ENCODE measurements at places on chromosomes 4 and X.
A peak's percentile ranks its signal among the peaks of the same experiment; 100 is the strongest.

GRCh38 chrX:116462822-116463221 lies at the start of gene CT83:
TSS of gene CT83 (minus strand) at chrX:116462976. CDS start at chrX:116462856, 120 bp downstream.
- DNase-seq = no peak

DNA sequence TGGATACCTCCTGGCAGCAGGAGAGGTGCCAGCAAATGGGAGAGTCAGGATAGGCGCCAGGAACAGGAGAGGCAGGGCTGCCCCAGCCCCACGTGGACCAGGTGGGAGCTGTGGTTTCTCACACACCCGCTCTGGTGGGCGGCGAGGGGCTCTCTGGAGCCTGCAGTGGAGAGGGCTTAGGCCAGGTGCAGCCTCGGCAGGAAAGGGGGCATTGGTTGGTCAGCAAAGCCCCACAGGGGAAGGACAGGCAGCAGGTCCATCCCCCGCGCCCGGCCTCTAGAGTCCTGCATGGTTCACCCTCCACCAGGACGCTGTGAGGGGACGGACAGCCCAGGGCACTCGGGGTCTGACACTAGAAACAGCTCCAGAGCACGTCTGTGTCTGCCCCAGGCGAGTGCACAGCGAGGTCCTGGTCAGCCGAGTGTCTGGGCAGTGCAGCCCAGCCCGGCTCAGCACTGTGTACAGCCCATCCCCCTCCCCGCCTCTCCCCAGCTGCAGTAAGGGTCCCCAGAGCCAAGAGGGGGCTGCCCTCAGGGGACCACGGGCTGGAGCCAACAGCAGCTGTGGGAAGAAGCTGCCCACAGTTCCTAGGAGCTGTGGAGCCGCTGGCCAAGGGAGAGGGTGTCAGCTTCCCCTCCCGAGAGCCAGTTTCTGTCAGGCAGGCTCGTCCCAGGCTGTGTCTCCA lies 8.2 kb downstream of the ATP5ME start:
- no peak for DNase-seq

- no peak for DNase-seq
Observed at GRCh38 chr4:76729460-76729859, 168.5 kb downstream of the SOWAHB start.

DNA sequence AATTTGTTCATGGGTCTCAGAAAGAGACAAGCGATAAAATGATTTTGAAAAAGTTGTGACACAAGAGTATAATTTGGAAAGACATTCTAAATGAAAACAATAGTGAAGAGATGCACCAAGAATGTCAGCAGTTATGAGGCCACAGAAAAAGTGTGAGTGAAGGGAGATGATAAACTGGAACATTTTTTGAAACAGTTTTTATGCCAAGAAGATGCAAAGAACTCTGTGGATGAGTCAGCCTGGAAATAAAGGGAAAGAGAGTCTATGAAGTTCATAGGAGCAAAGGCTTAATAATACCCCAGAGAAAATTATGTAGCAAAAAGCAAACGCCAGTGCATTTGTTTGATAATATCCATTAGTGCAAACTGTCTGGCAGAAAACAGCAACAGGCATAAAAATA lies 188.4 kb upstream of the TBC1D9 start:
- no peak for DNase-seq

GRCh38 chr4:43379016-43379415 lies 486.5 kb downstream of the GRXCR1 start:
- DNase-seq = no peak

DNA sequence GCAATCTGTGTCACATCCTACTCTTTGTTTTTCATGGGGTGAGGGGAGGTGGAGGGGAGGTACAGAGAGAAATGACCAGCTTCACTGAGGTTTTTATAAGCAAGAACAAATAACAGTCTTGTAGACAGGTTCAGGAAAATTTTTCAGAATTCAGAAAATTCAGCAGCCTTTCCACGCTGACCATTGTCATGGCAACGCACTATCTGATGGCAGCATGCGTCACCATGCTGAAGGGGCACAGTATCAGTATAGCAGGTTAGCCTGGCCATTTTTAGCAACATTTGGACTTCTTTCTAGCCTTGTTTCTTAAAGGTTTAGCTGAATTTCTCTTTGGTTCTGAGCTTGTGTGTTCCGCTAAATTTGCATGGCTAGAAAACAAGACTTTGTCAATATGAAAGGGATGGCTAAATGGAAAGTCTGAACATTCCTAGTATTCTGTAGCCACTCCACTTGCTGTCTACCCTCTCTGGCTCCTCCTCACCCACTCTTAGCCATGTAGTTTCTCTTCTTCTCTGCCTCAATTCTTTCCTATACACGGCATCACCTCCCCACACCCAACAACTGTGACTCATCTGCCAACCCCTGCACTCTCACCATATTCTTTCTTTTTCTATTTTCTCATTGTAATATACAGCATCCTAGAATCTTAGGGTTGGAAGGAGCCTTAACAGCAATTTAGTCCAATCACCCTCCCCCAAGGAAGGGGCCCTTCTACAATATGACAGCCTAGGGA lies 42.7 kb upstream of the CITED1 start:
- DNase-seq = peak; percentile 41

- DNase-seq = no peak
Observed at GRCh38 chrX:9522378-9523155, 57.7 kb downstream of the TBL1X start.

GRCh38 chr4:106114270-106114669 lies 201.7 kb downstream of the TBCK start:
- DNase-seq = no peak

GRCh38 chr4:54741202-54741601 lies 83.4 kb downstream of the KIT start:
- no peak for DNase-seq

DNA sequence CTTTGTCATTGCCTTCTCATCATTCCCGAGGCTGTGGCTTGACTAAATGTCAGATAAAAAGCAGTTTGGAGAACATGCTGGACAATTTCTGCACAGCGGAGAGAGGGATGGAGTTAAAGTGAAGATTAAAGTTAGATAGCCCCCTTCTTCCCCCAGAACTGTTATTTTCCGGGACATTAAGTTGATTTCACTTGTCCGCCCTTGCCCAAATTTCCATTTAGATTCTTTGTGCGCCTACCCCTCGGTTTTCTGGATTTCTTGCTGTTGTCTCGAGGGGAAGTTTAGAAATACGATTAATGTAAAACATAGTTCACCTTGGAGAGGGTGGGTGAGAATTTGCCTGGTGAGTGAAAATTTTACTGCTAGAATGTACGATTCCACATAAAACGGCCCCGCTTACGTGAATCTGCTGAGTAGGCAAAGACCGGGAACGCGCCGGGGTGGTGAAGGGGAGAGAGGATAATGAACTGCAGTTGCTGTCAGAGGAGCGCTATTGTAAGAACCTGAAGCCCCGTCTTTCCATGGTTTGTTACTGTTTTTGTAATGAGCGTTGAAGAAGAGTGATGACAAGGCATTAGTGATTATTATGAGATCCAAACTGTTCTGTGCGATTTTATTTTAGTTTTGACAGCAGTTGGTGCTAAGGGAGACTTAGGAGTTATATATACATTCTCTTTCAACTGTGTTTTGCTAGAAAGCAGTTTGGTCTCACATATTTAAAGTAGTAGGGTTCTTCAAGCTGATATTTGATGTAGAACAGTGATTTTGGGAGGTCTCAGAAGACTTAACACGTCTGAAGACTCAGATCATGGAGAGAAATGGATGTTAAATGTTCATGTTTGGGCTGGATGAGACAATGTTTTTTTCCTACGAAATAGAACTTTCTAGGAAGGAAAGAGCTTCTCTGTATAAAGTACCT lies 73.0 kb downstream of the AFF1 start:
- DNase-seq = peak; percentile 45

- DNase-seq = no peak
Observed at GRCh38 chr4:38202242-38202641, 242.0 kb downstream of the PTTG2 start.

DNA sequence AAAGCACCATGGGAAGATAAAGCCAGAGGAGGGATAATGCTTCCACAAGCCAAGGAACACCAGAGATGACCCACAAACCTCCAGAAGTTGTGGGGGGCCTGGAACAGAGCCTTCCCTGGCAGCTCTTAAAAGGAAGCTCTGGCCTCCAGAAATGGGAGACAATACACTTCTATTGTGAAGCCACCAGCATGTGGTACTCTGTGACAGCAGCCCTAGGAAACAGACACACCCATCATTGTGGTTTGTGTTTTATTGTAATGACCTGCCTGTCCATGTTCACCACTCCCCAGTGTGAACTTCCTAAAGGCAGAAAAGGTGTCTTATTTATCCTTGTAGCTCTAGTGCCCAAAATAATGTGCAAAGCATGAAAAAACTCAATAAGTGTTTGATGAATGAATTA lies 264.1 kb upstream of the GATB start:
- no peak for DNase-seq

GRCh38 chr4:166481739-166482138 lies 608.7 kb downstream of the TLL1 start:
- no peak for DNase-seq

GRCh38 chrX:147741776-147742175 lies 169.9 kb upstream of the FMR1 start:
- DNase-seq = no peak

DNA sequence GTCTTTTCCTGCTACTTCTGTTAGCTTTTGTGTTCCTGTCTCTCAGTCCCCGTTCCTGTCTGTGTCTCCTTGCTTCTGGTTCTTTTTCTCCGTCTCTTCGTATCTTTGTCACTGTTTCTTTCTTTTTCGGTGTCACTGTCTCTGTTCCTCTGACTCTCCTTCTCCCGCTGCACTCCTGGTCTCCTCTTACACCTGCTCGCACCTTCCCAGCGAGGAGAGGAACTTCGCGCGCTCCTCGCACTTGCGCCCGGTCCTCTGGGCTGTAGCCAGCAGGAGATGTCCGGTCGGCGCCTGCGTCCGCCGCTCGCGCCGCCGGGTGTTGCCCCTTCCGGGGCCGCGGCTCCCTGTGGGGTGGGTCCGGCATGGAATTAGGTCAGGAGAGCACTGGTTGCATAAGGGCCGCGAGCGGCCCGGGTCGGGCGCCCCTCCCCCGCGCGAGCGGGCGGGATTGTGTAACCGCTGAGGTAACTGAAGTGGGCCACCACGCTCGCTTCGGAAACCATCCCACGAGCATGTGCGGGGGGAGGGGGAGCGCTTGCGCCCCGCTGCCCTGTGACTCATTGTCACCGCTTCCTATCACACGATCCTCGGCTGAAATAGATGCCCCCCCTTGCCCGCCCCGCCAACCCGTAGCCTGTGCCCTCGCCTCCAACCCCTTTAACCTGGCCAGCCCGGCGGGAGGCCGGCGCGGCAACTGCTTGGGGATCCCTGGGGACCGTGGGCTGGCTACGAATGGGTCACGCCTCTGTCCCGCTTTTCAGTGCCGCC lies 1.6 kb downstream of the LONRF3 start:
- peak; percentile 69 for DNase-seq

GRCh38 chr4:79042079-79042674 lies 102.9 kb upstream of the PAQR3 start:
- no peak for DNase-seq

GRCh38 chr4:76809594-76810305 lies 88.2 kb downstream of the SOWAHB start:
- no peak for DNase-seq

DNA sequence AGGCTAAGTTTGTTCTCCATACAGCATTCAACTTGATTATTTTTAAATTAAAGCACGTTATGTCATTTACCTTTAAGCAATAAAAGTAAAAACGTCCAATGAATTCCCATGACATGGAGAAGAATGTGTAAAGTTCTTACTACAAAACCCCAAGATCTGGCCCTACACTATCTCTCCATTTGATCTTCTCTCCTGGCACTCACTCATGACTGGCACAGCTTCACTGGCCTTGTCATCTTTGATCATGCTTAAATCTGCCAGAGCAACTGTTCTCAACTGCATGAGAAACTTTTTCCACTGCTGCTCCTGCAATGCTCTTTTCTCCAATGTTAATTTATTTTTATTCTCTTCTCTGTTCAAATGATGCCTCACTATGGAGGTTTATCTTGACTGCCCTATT lies 1109.0 kb upstream of the IGFBP7 start:
- no peak for DNase-seq

DNA sequence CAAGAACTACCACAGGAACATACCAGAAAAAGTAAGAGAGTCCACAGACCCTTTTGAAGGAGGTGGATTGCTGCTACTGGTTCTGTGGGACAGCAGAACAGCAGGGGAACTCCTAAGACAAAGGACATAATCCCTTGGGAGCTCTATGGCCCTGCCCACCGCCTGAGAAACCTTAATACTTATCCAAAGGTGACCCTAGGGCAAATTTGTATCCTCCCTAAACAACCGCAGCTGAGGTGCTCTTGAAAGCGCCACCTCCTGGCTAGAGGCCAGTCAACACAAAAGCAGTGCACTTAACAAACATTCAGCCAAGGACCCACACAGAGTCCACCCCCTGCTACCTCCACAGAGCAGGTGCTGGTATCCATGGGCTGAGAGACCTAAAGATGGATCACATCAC lies 136.8 kb downstream of the ADAM29 start:
- DNase-seq = no peak

GRCh38 chr4:121946644-121947043 lies 5.2 kb downstream of the TRPC3 start:
- DNase-seq = no peak

GRCh38 chr4:120318196-120318846 lies 251.7 kb upstream of the MAD2L1 start:
- DNase-seq = no peak

- DNase-seq = no peak
Observed at GRCh38 chr4:147463065-147463464, 17.8 kb upstream of the EDNRA start.

DNA sequence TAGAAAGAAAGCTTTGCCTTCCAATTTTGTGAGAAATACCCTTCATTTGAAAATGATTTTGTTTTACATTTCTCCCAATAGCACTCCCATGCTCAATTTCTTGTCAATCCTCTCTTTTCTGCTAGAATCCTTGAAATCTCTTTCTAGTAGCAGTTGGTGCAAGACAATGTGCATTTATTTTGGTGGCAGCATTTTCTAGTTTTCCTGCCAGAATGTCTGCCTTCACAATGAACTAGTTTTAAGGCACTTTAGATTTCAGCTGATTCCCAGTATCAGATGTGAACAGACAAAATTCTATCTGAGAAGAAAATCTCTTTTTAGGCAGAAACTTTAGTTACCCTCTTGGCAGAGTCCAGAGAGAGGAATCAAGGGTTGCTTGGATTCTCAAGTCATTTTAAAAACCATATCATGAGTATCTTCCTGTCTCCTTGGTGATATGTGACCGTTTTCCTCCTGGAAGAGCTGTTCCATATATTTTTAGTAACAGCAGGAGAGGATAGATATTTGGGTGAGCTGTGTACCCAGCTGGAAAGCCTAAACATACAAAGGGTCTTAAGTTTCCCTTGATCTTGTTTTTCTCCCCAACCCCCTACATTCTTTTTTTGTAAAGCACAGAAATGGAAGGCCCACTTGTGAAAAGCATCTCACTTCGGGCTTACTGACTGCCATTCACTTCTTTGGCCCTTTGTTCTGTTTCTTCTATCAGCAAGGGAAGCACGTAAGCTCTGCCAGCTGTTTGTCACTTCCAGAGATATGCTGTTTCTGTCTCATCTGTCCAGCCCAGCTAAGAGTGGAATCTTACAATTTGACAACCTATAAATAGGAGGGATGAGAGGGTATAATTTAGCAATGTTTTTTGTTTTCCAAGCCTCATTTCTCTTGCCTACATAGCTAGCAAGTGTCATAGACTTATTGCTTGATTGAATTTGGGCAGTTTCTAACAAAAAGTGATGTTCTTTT lies 38.7 kb downstream of the TSPAN7 start:
- no peak for DNase-seq

All from activated T-cell treated with anti-CD3 and anti-CD28 coated beads, Interleukin-2, amount 50 U/mL, for 72 hours (primary cell).